Naive thymus-derived CD8-positive, alpha-beta T cell (primary cell): ENCODE measurements at places on chromosomes 11 and 22. TPM values are rescaled to one million over a fixed set of nuclear protein-coding genes. Genes with fewer than 3 reads are reported as not detected.

Gene OR2D2
- not detected for total RNA-seq

Gene MRGPRX3
- not detected for total RNA-seq

- no peak for DNase-seq
Observed at GRCh38 chr22:30195245-30196140, 51.1 kb downstream of the LIF start.

DNA sequence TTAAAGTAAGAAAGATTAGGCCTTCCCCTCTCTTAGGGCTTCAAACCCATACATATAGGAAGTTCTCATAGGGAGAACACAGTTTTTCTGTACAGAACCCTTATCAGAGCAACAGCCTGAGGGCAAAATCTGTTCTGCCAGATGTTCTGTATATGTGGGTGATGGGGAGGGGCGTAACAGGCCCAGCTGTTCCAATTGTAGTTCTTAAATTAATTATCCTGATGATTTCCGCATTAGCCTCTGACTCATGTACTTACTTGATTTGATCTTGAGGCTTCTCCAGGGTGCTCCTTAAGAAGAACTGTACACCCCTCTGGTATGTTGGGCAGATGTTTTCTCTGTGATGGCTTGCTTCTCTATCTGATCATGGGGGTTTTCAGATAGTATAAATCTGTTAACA lies 123.1 kb upstream of the C11orf87 start:
- no peak for DNase-seq

GRCh38 chr11:88103337-88104206 lies 71.7 kb downstream of the RAB38 start:
- DNase-seq, result peak; percentile 4
